ENCODE measurements at places on chromosomes 4 and X.
A peak's percentile ranks its signal among the peaks of the same experiment; 100 is the strongest.

DNA sequence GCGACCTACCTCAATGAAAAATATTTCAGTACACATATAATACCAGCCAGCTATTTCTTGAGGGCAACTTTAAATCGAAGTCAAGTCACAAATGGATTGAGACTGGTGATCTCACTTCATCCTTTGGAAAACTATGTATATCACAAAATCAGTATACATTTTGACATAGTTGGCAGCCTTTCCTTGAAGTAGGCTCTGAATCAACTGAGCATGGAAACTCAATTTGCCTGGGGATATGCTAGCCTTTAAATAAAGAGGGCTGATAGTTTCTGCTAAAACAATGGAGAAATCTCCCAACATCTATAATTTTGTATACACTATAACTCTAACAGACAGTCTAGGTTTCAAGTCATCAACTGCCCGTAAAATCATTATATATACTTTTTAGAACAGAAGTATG lies 282.8 kb upstream of the TENM3 start:
- DNase-seq, result no peak

- peak; percentile 63 for DNase-seq
Observed at GRCh38 chrX:103356130-103356798, at the start of gene TCEAL9. TSS of gene TCEAL9 (plus strand) at chrX:103356506. CDS start at chrX:103357685, 1,179 bp downstream.

- no peak for DNase-seq
Observed at GRCh38 chrX:119424999-119425398, 25.9 kb downstream of the SLC25A43 start.

- no peak for DNase-seq
Observed at GRCh38 chrX:42189576-42189975, 266.2 kb upstream of the CASK start.

DNA sequence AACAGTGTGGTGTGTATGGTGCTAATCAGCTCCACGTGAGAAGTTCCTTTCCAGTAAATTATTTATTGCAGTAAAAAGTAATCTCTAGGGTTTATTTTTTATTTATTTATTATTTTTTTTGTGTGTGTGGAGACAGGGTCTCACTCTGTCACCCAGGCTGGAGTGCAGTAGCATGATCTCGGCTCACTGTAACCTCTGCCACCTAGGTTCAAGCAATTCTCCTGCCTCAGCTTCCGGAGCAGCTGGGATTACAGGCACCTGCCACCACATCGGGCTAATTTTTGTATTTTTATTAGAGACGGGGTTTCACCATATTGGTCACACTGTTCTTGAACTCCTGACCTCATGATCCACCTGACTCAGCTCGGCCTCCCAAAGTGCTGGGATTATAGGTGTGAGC lies 606.9 kb downstream of the PCDH7 start:
- no peak for DNase-seq

DNA sequence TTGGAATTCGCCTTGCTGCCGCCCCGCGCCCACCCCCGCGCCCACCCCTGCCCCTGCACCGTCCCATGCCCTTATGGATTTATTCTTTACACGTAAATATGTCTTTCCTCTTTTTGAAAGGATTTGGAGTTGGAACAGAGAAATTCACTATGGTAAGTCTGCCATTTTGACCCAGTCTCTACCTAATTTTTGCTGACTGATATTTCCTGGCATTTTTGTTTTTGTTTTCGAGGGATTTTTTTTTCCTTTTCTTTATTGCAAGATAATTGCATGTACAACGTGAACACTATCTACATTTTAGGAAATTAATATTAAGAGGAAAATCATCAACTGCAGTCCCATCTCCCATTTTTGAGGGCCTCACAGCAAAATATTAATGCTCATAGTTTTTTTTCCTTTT lies 468 bp upstream of the SPIN2B start:
- DNase-seq, result no peak

DNA sequence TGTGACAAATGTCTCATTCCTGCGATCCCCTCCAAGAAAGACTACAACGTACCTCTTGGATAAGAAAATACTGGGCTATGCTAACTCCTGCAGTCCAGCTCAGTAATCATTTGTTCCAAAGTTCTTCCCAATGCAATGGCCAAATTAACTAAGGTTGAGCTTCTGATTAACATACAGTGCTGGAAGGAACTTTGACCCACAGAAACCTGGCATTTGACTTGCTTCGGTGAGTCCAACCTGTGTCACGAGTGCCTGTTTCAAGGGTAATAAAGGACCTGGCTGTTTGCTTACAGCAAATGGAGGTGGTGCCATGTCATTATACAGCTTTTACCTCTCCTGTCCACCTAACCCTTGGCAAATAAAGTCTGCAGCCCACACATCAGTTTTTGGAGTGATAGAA lies 83.2 kb downstream of the RBM47 start:
- DNase-seq, result no peak

DNA sequence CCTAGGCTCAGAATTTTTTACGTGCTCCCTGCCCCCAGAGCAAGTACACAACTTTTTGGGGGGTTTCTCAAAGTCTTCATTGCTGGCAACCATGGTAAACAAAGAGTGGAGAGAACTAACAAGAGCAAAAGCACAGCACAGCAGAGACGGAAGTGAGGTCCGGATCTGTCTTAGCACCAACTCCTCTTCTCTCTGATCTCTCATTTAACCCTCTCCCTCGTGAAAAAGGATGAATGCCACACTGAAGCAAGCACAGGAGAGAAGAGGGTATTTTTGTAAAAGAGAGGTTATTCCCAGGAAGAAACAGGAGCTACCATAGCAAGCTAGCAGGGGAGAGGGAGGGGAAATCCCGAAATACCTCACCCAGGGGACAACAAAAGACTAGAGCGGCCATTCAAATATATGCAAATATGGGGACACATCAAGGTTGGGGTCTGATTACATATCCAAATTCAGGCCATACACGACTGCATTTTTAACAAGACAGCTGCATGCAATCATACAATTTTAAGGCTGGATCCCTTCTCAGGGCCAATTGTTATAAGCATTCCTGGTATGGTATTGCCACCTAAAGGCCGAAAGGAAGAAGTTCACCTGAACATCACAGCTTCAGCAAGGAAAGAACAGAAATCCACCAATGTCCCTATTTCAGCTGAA lies 46.6 kb downstream of the CD40LG start:
- no peak for DNase-seq

DNA sequence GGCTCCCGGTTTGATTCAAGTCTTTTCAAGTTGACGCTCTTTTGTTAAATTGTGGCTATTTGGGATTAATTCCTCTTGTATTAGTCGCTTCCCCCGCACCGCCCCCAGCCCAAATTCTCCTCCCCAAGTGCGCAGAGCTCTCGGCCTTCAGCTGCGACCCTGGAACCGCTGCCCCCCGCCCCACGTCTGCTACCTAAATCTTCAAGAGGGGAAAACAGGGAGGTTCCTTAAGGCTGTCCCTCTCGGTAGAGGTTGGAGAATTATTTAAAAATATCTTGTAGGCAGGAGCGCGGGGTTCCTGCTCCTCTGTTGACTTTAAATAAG lies 860 bp upstream of the RPS6KA3 start:
- DNase-seq, result no peak

GRCh38 chrX:77731821-77732419 lies 54.1 kb downstream of the ATRX start:
- DNase-seq, result no peak

- DNase-seq, result no peak
Observed at GRCh38 chr4:15202481-15202880, 200.2 kb downstream of the CPEB2 start.

DNA sequence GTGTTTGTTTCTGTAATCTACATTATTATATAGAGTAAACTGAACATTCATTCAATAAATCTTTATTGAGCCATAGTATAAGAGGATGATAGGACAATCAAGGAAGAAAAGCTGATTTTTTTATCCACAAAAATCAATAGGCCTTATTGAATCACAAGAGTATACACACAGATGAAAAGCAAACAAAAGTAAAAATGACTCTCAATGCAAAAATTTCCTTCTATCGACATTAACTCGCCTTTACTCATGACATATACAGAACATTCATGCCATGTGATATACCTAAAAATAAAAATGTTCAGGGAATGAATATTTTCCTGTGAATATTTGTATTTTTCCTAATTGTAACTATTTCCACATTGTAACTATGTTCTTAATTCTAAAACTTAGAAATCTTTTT lies 161.2 kb downstream of the LRBA start:
- no peak for DNase-seq

DNA sequence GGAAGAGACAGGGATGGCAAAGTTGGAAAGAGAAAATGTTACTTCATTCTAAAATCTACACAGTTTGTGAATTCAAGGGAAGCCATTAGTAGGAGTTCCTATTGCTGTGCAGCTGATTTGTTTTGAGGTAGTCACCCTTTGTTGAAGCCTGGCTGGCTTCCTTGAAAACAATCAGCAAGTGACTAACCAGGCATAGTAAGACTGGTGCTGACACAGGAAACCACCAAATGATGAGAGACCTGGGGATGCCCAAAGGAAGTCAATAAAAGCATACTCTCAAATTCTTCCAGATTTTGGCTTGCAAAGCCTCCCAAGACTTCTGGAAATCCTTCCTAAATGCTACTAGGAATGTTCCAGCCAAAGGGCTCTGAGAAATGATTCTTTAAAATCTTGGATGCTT lies 23.9 kb upstream of the PRDM8 start:
- DNase-seq, result no peak

DNA sequence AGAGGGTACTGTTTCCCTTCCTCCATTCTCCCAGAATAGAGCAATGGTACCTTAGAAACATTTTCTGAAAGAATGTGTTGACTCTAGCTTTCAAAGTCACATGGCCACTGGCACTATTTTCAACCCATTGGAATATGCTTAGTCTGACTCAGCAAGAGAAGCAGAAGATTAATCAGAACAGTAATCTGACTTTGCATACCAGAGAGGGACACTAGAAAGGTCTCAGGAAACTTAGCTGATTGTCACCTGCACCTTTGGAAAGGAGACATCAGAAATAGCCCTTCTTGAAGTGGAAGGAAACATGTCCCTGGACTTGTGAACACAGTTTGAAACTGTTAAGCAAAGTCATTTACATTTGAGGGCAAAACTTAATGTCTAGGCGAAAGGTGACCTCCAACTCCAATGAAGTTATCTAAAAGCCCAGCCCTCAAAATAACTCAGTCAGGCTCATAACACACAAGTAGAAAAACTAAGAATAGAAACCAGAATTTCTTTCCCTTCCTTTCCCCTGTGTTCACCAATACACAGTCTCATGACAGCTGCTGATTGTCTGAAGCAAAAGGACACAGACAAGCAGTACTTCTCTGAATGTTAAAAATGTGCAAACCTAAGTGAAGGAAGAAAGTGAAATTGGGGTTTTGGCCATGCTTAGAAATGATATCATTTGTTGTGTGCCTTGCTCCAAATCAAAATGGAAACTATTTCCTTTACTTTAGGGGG lies 270.8 kb downstream of the GRIA3 start:
- DNase-seq, result no peak

GRCh38 chr4:177293208-177294033 lies 16.3 kb upstream of the NEIL3 start:
- DNase-seq, result no peak

GRCh38 chrX:117985241-117985640 lies 131.4 kb downstream of the KLHL13 start:
- DNase-seq, result no peak

DNA sequence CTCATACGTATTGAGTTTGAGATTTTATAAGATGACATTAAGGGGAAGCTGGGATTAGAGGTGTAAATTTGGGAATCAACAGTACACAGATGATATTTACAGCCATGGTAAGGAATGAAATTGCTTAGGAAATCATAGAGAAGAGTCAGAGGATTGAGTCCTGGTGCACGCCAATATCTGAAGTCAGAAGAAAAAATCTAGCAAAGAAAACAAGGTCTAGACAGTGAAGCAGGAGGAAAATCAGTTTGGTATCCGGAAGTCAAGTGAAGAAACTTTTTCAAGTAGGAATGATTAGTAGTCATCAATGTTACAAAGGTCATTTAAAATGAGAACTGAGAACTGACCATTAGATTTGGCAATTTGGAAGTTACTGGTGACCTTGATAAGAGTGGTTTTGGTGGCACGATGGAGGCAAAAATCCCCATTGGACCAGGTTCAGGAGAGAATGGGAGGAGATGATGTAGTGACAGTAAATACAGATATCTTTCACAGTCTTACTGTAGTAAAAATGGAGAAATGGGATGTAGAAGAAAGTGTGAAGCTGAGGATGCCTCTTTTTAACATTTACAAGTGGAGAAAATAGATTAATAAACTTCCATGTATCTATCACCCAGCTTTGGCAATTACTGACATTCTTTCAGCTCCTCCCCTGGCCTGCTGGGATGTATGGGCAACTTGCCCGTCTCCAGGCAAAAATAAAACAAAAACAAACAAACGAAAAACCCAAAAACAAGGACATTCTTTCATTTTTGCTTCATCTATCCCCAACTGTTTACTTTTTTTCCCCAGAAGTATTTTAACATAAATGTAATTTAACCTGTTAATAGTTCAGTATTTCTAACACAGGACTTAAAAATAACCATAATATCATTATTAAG lies 11.4 kb upstream of the GPR34 start:
- no peak for DNase-seq

GRCh38 chr4:173514641-173515217 lies 15.3 kb downstream of the HAND2 start:
- no peak for DNase-seq

DNA sequence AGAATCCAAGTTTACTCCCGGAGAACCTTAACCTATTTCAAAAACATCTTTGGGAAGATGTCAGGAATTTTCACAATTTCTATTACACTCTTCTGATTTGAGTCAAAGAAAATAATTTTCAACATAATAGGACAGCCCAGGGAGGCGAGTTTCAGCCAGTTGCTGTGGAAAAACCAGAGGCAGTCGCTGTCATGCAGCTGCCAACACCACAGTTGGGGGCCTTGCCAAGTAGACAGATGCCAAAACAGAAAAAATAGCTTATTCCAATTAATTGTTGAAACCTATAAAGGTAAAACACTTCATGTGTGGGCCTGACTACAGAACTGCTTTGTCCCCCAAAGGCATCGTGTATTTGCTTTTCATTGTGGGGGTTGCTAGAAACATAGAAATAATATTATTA lies 225.8 kb downstream of the DMD start:
- DNase-seq, result no peak

DNA sequence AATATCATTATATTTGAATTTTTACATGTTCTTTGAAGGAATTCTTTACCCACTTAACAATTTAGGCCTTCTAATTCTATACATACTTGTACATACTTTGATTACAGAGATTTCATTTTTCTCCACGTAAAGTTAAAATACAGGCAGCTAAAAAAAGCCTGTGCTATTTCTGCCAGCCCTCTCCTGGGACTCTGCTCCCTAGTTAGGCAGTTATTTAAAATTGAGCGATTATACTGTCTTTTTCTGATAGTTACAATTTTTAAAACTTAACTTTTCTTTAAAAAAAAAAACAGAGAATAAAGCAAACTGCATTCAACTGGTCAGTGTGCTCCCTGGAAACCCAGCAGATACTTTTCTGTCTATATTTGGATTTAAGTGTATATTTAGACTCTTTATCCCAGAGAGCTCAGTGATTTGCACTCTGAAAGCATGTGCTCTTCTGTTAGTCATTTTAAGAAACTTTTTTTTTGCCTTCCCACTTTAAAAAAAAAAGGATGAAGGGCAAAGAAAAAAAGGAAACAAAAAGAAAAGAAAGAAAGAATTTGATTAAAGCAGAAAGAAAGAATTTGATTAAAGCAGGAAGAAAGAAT lies 18.1 kb upstream of the FAM241A start:
- DNase-seq, result no peak

GRCh38 chr4:123777373-123777772 lies 380.8 kb downstream of the SPRY1 start:
- no peak for DNase-seq

- no peak for DNase-seq
Observed at GRCh38 chr4:150261571-150261970, 183.3 kb downstream of the DCLK2 start.

GRCh38 chr4:109848501-109848900 lies 594 bp downstream of the LRIT3 start:
- no peak for DNase-seq

Measured in NCI-H1417 (cell line).